ENCODE measurements at places on chromosomes 2 and 18. TPM values are rescaled to one million over a fixed set of nuclear protein-coding genes. Genes with fewer than 3 reads are reported as not detected.

Gene ICA1L
- 12.6 TPM for total RNA-seq

DNA sequence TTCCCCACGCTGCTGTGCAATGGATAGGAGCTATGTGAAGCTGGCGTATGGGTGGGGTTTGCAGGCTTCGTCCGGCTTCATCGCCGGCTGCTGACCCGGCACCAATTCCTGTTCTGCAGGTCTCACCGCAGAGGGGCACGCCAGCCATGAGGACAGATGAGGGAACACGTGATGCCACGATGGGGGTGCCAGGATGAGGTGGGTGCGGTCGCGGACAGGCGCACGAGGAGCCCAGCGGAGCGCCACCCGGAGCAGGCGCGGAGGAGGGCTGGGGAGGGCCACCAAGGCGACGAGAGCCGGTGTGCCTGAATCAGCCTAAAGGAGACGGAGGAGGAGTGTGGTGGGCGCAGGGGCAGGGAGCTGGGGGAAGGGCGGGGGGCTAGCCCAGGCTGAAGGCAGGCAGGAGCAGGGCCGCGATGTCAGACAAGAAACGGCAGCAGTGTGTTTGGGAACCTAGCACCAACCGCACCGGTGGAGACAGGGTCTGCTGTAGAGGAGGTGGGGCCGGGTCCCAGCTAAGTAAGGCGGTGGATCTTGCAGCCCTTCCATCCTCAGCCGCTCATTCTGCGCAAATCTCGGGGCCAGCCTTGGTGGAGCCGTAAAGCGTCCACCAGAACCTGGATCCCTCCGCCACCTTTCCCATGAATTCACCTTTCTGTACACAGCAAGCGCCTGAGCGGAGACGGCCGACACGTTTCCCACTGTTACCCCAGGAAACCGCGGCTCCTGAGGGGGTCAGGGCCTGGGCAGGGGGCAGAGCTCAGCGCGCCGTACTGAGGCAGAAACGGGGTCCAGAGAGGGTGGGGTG lies 17.0 kb upstream of the CD8A start:
- H3K4me1 ChIP-seq: peaks cover 33% of the 10 kb centered on the region
- peak; percentile 79 for DNase-seq
- H3K27me3 ChIP-seq: peaks cover 20% of the 10 kb centered on the region
- H3K27ac ChIP-seq: peak overlapping the region; percentile 54
- no peaks in the 10 kb centered on the region for H3K36me3 ChIP-seq
- H3K4me3 ChIP-seq: peak overlapping the region; percentile 85

Gene CFAP210
- total RNA-seq: not detected

DNA sequence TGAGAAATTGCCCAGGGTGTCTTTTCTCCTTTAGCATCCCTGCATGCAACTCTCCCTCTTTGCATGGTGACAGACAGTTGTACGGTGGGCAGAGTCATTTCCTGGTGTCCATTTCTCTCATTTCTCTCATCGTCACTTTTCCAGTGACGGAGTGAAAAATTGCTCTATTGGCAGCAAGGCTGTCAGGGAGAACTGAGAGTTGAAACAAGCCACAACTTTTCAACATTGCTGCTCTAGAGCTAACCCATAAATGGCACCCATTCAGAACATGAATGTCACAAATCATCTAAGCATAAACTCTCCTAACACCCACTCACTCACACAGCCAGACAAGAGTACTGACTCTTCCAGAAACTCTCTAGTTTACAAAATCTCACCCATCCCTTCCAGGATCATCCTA lies 55.7 kb downstream of the ZC3H8 start:
- no peak overlapping the region for H3K27ac ChIP-seq
- no peak for DNase-seq
- H3K36me3 ChIP-seq: peaks cover 29% of the 10 kb centered on the region

GRCh38 chr2:167697948-167698347 lies 549.4 kb downstream of the STK39 start:
- no peaks in the 10 kb centered on the region for H3K27me3 ChIP-seq
- H3K27ac ChIP-seq: no peak overlapping the region
- no peak overlapping the region for H3K4me3 ChIP-seq

- peaks cover 22% of the 10 kb centered on the region for H3K27me3 ChIP-seq
- H3K4me3 ChIP-seq: peak overlapping the region; percentile 73
- H3K36me3 ChIP-seq: no peaks in the 10 kb centered on the region
- H3K27ac ChIP-seq: peak overlapping the region; percentile 47
- H3K4me1 ChIP-seq: peaks cover 42% of the 10 kb centered on the region
- peak; percentile 9 for DNase-seq
Observed at GRCh38 chr2:73822276-73822675, 6.5 kb upstream of the STAMBP start.

Gene SLC30A3
- 1.5 TPM for total RNA-seq

- H3K4me1 ChIP-seq: peaks cover 5% of the 10 kb centered on the region
- DNase-seq: no peak
- no peaks in the 10 kb centered on the region for H3K36me3 ChIP-seq
- peak overlapping the region; percentile 23 for H3K27ac ChIP-seq
- H3K27me3 ChIP-seq: no peaks in the 10 kb centered on the region
Observed at GRCh38 chr2:205161156-205161839, 521.0 kb upstream of the NRP2 start.

GRCh38 chr2:99692785-99693184 lies 203.0 kb upstream of the REV1 start:
- no peaks in the 10 kb centered on the region for H3K36me3 ChIP-seq
- no peaks in the 10 kb centered on the region for H3K4me1 ChIP-seq
- DNase-seq: no peak
- no peak overlapping the region for H3K4me3 ChIP-seq

GRCh38 chr2:205539603-205540002 lies 142.7 kb upstream of the NRP2 start:
- H3K27me3 ChIP-seq: no peaks in the 10 kb centered on the region
- no peaks in the 10 kb centered on the region for H3K36me3 ChIP-seq
- no peak for DNase-seq
- H3K4me3 ChIP-seq: no peak overlapping the region
- H3K27ac ChIP-seq: no peak overlapping the region

- no peaks in the 10 kb centered on the region for H3K36me3 ChIP-seq
- no peaks in the 10 kb centered on the region for H3K4me1 ChIP-seq
- H3K27me3 ChIP-seq: no peaks in the 10 kb centered on the region
- no peak overlapping the region for H3K4me3 ChIP-seq
- H3K27ac ChIP-seq: peak overlapping the region; percentile 49
Observed at GRCh38 chr18:22268641-22269128, 99.3 kb downstream of the GATA6 start.

DNA sequence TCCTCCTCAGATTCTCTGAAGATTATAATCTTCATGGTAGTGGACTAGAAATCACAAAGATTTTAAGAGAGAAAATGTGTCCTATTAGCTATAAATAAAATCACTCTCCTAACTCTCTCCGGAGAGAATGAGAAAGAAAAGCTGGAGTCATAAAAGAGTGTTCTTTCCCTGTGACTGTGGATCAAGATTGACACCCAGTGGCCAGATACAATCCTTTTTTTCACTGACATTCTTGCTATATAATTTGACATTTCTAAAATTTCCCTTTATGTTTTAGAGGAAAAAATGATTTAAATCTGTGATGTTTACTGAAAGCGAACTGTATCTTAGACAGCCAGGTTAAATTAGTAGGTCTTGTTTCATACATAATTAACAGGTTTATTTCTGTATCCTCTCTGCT lies 35.4 kb upstream of the LRP2 start:
- peaks cover 23% of the 10 kb centered on the region for H3K27me3 ChIP-seq
- H3K27ac ChIP-seq: no peak overlapping the region
- H3K4me1 ChIP-seq: no peaks in the 10 kb centered on the region
- no peak overlapping the region for H3K4me3 ChIP-seq
- no peak for DNase-seq

DNA sequence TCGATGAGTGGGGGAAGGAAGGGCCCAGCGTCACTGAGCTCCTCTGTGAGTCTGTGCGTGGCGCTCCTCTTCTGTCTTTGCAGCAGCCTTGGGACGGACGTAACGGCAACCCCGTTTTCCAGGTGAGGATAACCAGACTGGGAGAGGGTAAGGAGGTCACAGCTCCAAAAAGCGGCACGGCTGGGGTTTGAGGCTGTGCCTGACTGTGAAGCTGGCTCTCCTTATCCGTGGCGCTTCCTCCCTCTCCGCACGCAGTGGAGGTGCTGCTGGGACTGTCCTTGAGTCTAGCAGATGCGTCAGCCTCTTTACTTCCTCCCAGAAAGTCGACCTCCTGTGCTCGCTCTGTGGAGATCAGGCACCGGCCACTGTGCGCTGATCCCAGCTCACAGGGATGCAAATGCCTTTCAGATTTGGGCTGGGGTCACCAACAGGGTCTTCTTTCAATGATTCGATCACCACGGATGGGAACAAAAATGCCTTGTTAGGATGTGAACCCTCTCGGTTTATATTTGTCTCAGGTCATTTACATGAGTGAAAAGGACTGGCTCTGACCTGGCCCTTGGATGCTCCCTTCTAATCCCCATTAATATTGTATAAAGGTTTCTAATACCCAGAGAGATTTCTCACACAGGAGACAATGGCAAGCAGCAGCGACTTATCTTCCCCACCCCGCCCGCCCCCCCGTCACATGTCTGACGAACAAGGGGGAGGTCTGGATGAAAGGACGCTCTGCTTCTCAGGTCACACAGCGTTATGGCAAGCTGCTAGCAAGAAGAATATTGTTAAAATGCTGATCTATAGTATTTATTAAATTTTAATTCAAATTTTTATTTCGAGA lies 30.1 kb upstream of the E2F6 start:
- H3K4me1 ChIP-seq: no peaks in the 10 kb centered on the region
- no peak overlapping the region for H3K27ac ChIP-seq
- no peaks in the 10 kb centered on the region for H3K36me3 ChIP-seq
- H3K4me3 ChIP-seq: no peak overlapping the region
- H3K27me3 ChIP-seq: no peaks in the 10 kb centered on the region

DNA sequence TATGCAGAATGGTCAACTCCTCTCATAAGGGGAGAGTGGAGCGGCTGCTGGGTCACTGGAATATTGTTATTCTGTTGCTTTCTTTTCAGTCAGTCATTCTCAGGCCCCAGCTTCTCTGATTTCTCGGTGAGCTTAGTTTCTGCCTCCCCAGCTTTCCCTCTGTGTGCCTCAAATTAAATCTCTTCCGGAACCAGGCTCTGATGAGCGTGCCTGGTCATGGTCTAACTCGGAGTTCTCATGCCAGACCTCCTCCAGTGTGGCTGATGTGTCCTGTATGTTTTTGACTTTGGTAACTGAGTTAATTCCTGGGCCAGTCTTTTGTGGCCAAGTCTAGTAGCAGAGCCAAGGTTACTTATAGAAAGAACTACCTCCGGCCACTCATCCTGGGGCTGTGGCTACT lies 4.9 kb upstream of the STK11IP start:
- H3K4me3 ChIP-seq: no peak overlapping the region
- H3K27ac ChIP-seq: no peak overlapping the region
- no peak for DNase-seq
- no peaks in the 10 kb centered on the region for H3K36me3 ChIP-seq

Gene GAREM2
- 1.4 TPM for total RNA-seq

GRCh38 chr2:608711-609110 lies 68.5 kb downstream of the TMEM18 start:
- H3K36me3 ChIP-seq: no peaks in the 10 kb centered on the region
- no peak overlapping the region for H3K4me3 ChIP-seq
- no peak for DNase-seq
- peaks cover 3% of the 10 kb centered on the region for H3K4me1 ChIP-seq

GRCh38 chr18:44789710-44790109 lies 109.0 kb downstream of the SETBP1 start:
- H3K4me3 ChIP-seq: no peak overlapping the region
- peaks cover 19% of the 10 kb centered on the region for H3K4me1 ChIP-seq
- H3K27me3 ChIP-seq: peaks cover 28% of the 10 kb centered on the region
- H3K36me3 ChIP-seq: no peaks in the 10 kb centered on the region
- no peak for DNase-seq

Gene KCNE4
- total RNA-seq: not detected

DNA sequence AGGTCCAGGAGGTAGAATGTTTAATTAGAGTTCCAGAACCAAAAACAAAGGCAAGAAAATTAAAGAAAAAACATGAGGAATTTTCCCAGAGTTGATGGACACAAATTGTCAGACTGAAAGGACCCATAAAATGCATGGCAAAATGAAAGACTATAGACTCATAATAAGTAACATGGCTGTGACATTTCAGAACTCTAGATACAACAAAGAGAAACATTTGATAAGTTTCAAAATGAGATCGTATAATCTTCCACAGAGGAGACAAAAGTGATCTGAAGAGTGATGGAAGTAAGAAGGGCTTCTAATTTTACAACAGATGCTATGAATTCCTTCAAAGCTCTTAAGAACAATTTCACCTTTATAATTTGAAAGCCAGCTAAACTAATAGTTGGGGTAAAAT lies 20.4 kb downstream of the ORC4 start:
- H3K36me3 ChIP-seq: peaks cover 21% of the 10 kb centered on the region
- H3K27me3 ChIP-seq: no peaks in the 10 kb centered on the region
- no peak overlapping the region for H3K4me3 ChIP-seq
- DNase-seq: no peak
- peaks cover 25% of the 10 kb centered on the region for H3K4me1 ChIP-seq

- no peak overlapping the region for H3K27ac ChIP-seq
- no peak overlapping the region for H3K4me3 ChIP-seq
- no peaks in the 10 kb centered on the region for H3K36me3 ChIP-seq
- no peak for DNase-seq
- H3K4me1 ChIP-seq: no peaks in the 10 kb centered on the region
Observed at GRCh38 chr2:223486751-223487150, 115.4 kb downstream of the SCG2 start.

DNA sequence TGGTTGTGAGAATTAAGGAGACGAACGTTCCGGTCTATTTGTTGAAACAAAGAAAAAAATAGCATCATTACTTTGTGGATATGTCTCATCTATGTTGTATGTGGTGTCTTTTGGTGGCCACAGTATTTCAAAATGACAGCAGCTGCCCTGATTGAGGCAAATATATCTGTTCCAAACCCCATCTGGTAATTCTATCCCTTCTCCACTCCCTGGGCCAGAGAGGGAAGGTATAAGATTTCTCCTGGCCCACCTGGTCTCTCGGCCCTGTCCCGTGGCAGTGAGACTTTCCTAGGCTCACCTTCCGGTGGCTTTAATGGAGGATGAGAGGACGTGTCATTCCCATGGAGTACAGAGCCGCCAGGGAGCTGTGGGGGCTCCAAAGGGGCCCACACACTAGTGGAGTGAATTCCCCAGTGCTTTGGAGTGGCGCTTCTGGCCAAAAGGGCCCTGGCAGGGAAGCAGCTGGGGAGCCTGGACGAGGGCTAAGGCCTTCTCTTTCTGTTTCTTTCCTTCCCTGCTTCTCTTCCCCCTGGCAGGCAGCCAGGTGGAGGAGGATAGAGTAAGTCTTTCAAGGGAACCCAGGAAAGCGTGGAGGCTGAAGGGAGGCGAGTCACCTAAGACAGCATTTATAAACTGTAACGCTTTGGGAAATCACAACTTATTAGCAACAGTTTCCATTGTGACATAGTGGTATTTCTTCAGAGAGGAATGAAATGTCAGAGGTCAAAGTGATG lies 5.6 kb downstream of the FOSL2 start:
- H3K27ac ChIP-seq: peak overlapping the region; percentile 91
- no peak overlapping the region for H3K4me3 ChIP-seq
- peaks cover 23% of the 10 kb centered on the region for H3K4me1 ChIP-seq
